ENCODE measurements at places on chromosomes 3 and 15.

DNA sequence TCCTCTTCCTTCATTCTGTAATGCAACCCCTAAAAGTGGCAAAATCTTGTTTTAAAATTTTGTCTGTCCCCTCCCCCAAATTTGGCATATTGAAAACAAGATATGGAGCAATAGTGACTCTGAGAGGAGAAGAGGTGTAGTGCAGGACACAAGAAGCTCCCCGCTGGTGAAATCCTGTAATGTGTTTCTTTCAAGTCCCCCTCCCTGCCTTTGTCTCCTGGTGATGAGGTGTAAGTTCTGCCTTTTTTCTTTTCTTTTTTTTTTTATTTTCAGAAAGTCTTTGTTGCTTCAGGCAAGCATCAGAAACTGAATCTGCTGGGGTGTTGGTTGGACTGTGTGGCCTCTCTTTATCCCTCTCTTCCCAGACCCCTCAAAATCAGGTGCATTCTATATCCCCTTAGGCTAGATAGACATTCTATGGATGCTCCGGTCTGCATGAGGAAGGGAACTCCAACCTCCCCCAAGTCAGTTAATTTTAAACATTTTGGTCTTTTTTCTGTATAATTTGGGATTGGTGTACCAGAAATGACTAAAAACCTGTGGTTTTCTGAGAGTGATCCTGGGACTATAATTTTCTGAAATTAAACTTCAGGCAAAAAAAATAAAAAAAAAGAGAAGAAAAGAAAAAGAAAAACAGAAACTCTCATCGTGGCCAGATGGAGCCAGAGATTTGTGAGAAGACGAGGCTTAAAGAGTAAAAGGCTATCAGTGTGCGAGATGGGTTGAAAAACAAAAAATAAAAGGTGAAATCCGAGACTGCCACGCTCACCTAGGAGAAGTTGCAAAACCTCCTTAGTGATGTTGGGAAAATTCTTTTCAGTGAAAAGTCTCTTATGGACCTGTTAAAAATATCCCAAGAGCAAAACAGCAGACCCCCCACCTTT lies 21.4 kb downstream of the ACKR2 start:
- no peak for DNase-seq

GRCh38 chr3:16461463-16462245 lies 51.8 kb downstream of the RFTN1 start:
- no peak for DNase-seq

GRCh38 chr3:130975251-130975650 lies 51.4 kb downstream of the ASTE1 start:
- DNase-seq, result no peak

GRCh38 chr3:180694321-180694720 lies 15.0 kb upstream of the CCDC39 start:
- no peak for DNase-seq

- peak; percentile 73 for DNase-seq
These were observed at the start of gene RARB for GRCh38 chr3:25427942-25428788. TSS of gene RARB (plus strand) at chr3:25428263. CDS start at chr3:25428732, 469 bp downstream.

- DNase-seq, result no peak
These were observed 161.2 kb downstream of the FRMD5 start for GRCh38 chr15:44033894-44034293.

- DNase-seq, result no peak
These were observed 229.2 kb upstream of the CHRM5 start for GRCh38 chr15:33738941-33739664.

GRCh38 chr3:10835406-10835805 lies 19.4 kb downstream of the SLC6A11 start:
- no peak for DNase-seq

DNA sequence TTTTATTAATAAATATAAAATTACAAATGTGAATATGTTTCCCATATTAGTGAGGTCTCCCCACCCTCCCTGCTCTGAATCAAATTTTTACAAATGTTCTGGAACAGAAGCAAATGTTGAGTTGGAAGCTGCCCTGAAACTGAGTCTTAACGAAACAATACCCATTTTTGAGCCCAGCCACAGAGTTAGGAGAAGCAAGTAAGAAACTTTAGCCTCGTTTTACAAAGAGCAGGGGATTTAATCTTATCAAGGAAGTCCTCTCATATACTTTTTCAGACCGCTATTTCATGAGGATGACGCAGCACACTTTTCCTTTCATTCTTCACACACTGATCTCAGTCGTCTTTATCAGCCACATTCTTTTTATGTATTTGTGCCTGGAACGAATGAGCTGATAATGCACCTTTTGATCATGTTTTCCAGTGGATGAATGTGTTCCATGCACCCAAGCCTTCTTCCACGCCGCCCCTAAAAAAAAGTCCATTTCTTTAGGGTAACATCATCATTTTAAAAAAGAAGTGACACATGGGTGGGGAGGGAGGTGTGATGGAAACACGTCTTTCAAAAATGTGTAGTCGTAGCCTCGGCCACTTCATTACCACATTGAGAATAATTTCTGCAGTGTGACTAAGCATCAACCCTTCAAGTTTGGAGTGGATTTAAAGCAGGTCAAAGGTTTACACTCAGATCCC lies 48.1 kb downstream of the SETMAR start:
- DNase-seq, result no peak

GRCh38 chr3:143363949-143364348 lies 244.4 kb downstream of the CHST2 start:
- DNase-seq, result no peak

DNA sequence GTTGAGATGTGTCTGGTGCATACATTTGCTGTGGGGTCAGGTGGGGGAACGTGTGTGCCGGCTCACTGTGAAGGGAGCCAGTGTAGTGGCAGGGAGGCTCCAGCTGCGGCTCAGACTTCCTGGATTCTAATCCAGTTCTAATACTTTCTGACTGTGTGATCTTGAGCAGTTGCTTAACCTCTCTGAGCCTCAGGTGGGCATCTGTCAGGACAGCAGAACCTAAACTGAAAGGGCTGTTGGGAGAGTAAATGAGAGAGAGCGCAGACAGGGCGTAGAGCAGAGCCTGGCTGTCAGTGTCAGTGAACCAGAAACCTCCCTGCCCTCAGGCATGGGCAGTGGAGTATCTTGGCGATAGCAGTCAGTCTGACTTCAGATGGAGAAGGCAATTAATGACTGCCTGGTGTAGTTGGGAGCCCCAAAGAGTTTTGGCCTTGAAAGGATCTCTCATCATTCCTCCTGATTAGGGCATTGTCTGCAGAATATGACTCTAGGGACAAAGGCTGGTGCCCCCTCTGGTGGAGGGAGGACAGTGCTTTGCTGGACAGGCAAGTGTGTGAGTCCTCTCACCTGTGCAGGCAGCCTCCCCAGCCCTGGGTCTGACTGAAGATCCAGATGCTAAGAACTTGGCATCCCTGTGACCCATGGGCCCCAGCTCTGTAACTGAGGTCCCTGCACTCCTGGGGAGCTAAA lies 9.6 kb downstream of the KBTBD13 start:
- DNase-seq, result no peak

DNA sequence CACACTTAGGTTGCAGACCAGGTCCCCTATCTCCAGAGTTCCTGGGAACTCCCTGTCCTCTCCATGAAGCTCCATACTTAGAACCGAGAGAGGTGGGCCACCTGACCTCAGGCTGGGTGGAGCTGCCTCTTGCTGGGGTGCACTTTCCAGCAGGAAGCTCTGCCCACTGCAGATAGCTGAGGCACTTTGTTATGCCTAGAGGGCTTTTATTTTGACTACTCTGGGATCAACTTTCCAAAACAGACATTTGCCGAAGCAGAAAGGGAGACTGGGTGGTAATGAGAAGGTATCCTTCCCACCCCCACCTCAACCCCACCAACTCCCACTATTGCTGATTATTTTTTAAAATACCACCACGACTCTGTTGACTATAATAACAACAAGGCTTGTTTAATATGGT lies 54.7 kb downstream of the CLDN11 start:
- no peak for DNase-seq

DNA sequence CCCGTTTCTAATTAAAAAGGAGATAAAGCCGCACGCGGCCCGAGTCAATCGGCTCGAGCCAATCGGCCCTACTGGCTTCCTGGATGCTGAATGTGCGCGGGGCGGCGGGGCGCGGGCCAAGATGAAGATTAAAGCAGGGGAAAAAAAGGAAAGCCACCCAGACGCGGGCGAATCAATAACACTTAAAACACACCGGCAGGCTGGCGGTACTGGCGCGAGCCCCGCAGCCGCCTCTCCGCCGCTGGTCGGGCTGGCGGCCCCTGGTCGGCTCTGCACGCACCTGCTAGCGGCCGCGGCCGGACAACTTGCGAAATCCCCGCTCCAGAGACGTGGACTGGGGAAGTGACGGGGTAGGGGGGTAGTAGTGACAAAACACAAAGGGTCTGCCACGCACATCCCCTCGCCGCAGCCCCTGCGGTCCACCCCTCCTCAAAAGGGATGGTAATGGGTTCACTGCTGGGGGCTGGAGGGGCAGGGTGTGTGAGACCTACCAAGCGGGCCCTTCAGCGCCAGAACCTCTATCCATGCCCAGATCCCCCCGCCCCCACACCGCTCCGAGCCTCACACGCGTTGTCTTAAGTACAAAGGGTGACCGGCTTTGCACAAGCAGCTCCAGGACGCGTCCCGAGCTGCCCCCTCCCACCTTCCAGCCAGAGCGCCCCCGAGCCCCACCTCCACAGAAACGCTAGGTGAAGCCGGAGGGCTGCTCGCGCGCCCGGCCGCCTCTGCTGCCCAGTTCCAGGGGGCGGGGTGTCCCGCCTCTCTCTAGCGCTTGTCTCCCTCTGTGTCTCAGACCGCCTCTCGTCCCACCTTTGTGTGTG lies 1.4 kb downstream of the WNT7A start:
- no peak for DNase-seq

DNA sequence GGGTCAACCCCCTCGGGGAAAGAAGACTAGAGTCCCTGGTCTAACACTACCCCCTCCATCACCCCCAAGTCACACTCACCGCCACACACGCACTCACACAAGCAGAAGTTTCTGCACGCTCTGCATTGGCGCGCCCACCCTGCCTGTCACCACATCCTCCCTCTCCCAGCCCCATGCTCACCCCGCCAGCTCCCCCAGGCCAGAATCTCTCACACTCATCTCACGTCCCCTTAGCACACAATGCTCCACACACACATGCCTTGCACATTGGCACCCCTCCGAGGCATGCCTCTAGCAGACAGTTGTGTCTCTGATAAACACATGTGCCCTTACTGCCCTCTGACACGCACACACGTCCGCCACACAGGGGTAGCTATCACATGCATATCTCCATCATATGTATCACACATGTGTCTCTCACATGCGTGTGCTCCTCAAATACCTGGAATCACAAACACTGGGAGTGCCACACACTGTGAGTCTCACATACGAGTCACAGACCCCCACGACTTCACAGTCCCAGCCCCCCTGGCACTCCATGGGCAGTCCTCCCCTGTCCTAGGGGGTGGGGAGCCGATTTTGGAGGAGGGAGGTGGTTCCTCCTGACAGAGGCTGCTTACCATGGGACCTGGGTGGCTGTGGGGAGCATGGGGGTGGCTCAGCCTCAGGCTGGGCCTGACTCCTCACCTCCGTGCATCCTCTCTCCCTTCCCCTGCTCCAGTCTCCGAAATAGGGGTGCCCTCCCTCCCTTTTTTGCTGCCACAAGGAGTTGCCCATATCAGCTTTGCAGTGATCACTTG lies 898 bp downstream of the FBLN2 start:
- no peak for DNase-seq

- DNase-seq, result no peak
These were observed 24.3 kb downstream of the THBS1 start for GRCh38 chr15:39605146-39605545.

- DNase-seq, result no peak
These were observed 4.0 kb upstream of the DAG1 start for GRCh38 chr3:49466085-49466484.

- peak; percentile 34 for DNase-seq
These were observed 95.9 kb upstream of the ATP2B2 start for GRCh38 chr3:10601151-10601856.

DNA sequence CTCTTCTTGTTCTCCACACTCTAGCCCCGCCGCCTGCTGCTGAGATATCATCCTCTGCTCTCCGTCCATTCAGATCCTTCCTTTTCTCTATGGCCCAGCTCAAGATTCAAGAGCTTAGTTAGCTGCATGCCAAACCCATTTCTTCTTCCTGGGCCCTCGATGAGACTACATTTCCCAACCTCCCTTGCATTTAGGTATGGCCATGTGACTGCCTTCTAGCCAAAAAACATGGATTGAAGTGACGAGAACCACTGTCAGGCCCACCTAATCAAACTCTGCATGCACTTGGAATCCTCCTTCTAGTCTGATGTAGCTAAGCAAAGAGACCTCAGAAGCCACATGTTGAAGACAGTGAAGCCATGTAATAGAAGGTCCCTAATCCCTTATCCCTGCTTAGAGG lies 308.2 kb downstream of the VPS13C start:
- DNase-seq, result no peak

GRCh38 chr3:186938716-186939115 lies 8.4 kb downstream of the ST6GAL1 start:
- peak; percentile 68 for DNase-seq

Data from left ventricle myocardium superior (tissue), 1 donor.